ENCODE measurements at places on chromosomes 5 and 9.

DNA sequence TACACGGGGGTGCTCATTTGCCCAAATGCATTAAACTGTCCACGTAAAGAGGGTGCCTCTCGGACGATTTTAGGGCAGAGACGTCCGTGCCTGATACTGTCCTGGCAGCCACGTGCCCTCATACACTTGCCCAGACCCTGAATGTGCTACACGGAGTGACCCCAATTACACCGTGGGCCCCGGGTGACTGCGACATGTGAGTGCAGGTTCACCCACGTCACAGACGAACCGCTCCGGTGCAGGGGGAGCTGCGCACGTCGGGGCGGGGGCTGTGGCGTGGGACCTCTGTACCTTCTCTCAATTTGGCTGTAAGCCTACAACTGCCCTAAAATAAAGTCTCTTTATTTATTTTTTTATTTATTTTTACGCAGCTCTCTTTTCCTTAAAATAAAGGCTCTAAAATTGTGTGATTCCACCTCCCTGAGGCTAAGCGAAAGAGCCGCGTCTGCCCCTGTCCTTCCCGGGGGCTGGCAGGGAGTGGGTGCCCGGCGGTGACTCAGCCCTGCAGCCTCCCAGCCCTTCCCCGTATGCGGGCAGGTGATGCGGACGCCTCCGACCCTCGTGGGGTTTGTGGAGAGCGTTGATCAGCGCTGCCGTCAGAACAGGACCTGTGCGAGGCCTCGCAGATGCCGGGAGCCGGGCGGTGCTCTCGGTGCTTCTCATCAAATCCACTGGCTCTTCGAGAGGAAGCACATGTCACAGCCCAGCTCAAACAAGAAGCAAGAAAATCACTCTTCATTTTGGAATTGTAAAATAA, 9.2 kb upstream of the EGFL7 start:
- ATAC-seq, result no peak

GRCh38 chr5:52181403-52181802, 606.3 kb upstream of the ITGA1 start:
- no peak for ATAC-seq

DNA sequence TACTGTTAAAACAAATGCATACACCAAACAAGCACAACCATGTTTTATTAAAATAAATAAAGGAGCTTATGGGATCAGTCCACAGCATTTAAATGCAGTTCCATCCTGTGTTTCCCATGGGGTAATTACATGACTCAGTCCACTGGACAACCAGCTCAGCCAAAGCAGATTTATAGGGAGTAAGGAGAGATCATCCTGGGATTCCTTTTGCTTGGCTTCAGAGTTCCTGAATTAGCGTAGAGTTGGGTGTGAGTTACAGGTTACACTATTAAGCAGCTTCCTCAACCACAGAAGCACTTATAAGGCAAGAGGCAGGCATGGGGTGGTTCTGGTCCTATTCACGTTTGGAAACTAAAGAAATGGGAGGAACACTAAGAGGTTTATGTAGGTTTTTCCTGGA, 381.1 kb upstream of the ACTBL2 start:
- peak; percentile 65 for ATAC-seq

DNA sequence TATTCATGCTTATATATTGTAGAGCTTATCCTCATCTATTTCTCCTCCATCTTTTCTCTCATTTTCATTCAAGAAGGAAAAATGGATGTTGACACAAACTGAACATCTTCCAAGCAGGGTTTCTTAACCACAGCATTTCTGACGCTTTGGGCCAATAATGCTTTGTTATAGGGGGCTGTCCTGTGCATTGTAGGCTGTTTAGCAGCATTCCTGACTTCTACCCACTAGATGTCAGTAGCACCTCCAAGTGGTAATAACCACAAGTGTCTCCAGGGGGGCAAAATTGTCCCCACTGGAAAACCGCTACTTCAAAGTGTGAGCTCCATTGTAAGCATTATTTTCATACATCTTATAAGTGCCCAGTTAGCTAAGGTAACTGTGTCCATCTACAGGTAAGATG, 2.6 kb upstream of the TXNDC8 start:
- ATAC-seq, result no peak

GRCh38 chr5:158414333-158414762, 555.4 kb upstream of the CLINT1 start:
- no peak for ATAC-seq

- ATAC-seq, result peak; percentile 10
Measured at GRCh38 chr5:147481376-147481775, 28.5 kb downstream of the DPYSL3 start.

- ATAC-seq, result no peak
Measured at GRCh38 chr5:96776621-96777020, 31.1 kb downstream of the ERAP1 start.

DNA sequence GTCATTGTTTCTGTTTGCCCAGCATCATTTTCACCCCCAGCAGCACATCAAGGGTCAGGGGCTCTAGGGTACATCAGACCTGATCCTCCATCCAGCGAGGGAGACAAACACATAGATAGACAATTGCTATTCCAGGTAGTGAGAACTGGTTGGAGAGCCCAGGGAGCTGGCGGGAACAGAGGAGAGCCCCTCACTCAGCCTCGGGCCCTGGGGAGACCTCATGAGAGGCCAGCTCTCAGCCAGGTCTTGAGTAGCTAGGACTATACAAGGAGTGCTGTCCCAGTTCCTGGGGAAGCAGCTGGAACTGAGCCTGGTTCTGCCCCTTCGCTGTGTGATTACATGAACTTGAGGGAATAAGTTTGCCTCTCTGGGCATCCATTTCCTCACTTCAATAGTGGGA, 80.3 kb downstream of the HRH2 start:
- no peak for ATAC-seq

DNA sequence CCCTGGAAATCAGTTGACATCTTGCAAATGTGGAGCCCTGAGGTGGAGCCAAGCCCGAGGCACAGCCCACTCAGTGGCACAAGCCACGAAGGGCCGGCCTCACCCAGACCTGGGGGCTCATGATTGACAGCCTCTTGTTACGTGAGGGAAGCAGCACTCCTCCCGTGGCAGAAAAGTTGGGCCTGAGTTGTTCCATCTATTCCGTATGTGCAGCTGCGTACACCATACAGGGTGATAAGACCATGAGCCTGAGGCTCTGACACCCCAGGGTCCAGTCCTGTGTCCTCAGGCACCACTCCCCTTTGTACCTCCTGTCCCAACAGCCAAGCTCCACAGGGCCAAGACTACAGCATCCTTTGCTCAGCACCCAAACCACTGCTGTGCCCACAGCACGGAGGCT, 1.9 kb upstream of the ORM2 start:
- ATAC-seq, result no peak
